ENCODE measurements at places on chromosomes 13 and 19. TPM values are rescaled to one million over a fixed set of nuclear protein-coding genes. Genes with fewer than 3 reads are reported as not detected.

GRCh38 chr13:107901996-107902562, 313.3 kb downstream of the LIG4 start:
- no peaks in the 10 kb centered on the region for H3K36me3 ChIP-seq
- DNase-seq: no peak
- H3K27me3 ChIP-seq: no peaks in the 10 kb centered on the region

- no peak overlapping the region for H3K27ac ChIP-seq
- DNase-seq: no peak
- no peaks in the 10 kb centered on the region for H3K36me3 ChIP-seq
- H3K4me3 ChIP-seq: no peak overlapping the region
Observed at GRCh38 chr13:97752961-97753668, 200.4 kb upstream of the IPO5 start.

- peak; percentile 50 for DNase-seq
- peaks cover 21% of the 10 kb centered on the region for H3K36me3 ChIP-seq
- H3K27me3 ChIP-seq: no peaks in the 10 kb centered on the region
- peak overlapping the region; percentile 82 for H3K4me3 ChIP-seq
Observed at GRCh38 chr19:44050740-44051649, 841 bp upstream of the ZNF223 start.

- no peaks in the 10 kb centered on the region for H3K27me3 ChIP-seq
- DNase-seq: no peak
- no peak overlapping the region for H3K4me3 ChIP-seq
- H3K36me3 ChIP-seq: no peaks in the 10 kb centered on the region
- peaks cover 44% of the 10 kb centered on the region for H3K4me1 ChIP-seq
Observed at GRCh38 chr13:29791997-29792780, 58.2 kb downstream of the UBL3 start.

DNA sequence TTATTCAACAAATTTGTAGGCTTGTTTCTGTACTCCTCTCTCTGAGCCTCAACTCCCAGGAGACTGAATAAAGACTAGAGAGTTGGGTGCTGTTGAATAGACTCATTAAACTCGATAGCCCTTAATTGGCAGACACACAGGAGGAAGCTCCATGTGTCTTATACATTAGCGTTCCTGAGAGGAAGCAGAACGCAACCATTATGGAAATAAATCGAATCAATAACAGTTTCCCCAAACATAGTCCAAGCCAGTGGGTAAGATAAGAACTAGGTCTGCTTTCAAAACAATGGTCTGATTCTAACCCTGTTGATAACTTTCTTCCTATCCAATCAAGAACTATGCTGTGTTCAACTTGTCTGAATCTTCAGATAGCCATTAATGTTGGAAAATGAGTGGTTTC, 118.1 kb upstream of the FNDC3A start:
- H3K27ac ChIP-seq: no peak overlapping the region
- H3K27me3 ChIP-seq: no peaks in the 10 kb centered on the region
- peaks cover 40% of the 10 kb centered on the region for H3K4me1 ChIP-seq

GRCh38 chr19:43674596-43674995, 4.6 kb upstream of the PLAUR start:
- no peaks in the 10 kb centered on the region for H3K36me3 ChIP-seq
- H3K4me3 ChIP-seq: no peak overlapping the region
- no peaks in the 10 kb centered on the region for H3K27me3 ChIP-seq

DNA sequence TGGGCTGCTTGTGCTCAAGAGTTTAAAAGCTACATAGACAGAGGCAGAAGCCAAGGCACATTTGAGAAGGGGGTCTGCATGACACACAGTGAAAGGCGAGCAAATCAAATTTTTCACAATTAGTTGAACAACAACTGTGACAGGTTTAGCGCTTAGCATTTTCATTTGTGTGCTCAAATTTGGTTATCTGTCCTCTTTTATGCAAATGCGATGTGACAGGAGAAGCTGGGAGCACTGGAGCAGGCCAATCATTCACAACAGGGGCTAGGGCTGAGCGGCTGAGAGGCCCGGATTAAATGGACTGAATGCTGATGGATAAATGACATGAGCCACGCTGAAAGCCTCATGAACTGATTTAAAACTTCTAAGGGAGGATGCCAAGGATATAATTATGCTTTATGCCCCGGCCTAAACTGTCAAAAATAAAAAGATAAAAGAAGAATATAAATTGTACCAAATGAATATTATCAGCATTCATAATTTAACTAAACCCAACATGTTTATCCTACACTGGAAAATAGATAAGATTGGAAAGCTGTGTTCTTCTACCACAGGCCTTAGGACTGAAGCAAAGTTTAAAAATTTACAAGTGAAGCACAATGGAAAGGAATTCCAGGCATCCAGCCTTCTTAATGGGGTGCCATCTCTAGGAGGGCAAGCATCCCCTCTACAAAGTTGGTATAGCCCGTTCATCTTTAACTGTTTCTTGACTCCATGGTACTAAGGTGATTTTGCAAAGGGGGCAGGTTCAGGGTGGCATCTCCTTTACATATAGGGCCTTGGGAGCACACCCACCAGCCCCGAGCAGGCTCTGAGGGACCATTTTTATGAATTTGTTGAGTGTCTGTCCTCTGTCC, 117.9 kb downstream of the RBM26 start:
- H3K4me3 ChIP-seq: no peak overlapping the region
- H3K4me1 ChIP-seq: no peaks in the 10 kb centered on the region
- H3K27me3 ChIP-seq: no peaks in the 10 kb centered on the region

Gene KLF1
- total RNA-seq: 0.17 TPM

Gene METTL21C
- not detected for total RNA-seq

Gene F2RL3
- total RNA-seq: not detected
